ENCODE measurements at places on chromosomes 4 and X. TPM values are rescaled to one million over a fixed set of nuclear protein-coding genes. Genes with fewer than 3 reads are reported as not detected.

SULT1B1 gene
- 0.18 TPM for total RNA-seq

APLN gene
- under 0.01 TPM for total RNA-seq

STATH gene
- not detected for total RNA-seq

GPR82 gene
- total RNA-seq, result not detected

PHF8 gene
- 11.4 TPM for total RNA-seq

GPR119 gene
- not detected for total RNA-seq

C4orf51 gene
- total RNA-seq, result not detected

GUCY1B1 gene
- total RNA-seq, result 2.9 TPM

CTAG2 gene
- total RNA-seq, result 27.1 TPM

GRCh38 chr4:81550388-81550859, 78.7 kb upstream of the RASGEF1B start:
- DNase-seq, result no peak

DNA sequence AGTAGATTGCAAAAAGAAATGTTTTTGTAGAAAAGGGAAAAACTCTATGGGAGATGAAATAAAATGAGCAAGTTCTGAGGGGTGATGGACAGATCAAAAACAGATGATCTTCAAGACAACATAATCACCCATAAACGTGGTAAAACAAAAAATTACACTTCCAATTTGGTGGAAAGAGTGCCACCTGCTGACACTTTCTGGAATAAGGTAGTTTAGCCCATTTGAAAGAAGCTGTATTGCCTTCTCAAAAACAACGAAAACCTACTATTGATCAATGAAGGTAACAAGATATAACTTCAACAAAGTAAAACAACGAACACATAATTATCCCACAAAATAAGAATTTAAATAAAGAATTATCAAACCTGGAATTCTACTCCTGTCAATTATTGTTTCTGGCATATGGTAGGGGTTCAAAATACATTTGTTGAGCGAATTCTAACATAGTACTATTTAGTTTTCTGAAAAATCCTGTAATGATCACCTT, 2.5 kb downstream of the COQ2 start:
- DNase-seq, result peak; percentile 62

DNA sequence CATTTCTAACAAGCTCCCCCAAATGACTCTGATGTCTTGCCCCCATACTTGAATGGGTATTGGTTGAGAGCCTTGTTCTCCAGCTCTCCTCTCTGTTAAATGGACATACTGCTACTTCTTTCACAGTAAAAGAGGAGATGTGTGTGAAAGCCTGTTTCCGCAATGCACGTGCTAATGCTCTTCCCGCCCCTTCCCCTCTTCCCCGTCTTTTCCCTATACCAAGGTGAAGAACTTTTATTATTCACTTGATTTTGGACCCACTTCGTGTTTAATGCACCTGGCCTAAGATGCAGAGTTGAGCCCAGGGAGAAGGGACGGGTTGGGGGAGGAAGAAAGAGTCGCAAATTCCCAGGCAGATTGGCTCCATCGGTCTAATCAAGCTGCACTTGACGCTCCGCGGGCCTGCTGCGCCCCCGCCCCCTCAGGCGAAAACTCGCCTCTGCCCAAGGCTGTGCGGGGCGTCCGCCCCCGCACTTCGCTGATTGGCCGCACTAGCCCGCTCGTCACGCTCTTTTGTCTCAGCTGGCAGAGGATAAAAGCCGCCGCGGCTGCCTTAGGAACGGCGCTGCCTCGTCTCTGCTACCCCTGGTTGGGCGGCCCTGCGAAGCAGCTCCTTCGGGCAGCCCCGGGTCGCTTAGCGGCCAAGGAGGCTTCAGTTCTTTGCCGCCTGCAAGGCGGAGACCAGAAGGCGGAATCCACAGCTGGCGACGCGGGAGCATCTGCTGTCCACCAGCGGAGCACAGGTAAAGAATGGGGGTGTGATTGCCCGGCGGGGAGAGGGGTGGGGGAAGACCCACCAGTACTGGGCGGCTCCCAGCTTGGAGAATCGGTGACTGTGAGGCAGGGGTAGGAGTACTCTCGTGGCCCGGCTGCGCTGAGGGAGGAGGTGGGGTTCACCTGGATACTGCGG, at the start of gene ZCCHC12:
TSS of gene ZCCHC12 (plus strand) at position 562 of the 910 bp plus-strand sequence. CDS start 1,421 bp downstream, outside the sequence.
- DNase-seq, result peak; percentile 37

GRCh38 chr4:36039026-36039425, 205.3 kb downstream of the ARAP2 start:
- no peak for DNase-seq

DNA sequence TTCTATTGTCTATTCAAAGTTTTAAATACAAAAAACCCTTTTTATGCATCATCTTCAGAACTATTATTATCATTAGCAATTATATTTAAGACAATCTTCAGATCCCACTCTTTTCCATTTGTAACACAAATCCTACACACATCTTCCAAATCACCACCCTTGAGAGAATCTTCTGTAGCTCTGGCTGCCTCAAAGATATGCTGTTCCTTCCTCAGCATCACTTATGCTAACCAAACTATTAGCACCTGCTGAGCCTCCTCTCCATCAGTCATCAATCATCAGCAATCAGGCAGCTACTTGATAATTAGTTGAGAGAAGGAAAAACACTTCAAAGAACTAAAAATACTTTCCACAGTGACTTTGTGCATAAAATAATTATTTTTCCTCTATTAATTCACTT, 1082.2 kb downstream of the C4orf33 start:
- no peak for DNase-seq

- DNase-seq, result no peak
These were observed 41.3 kb upstream of the CRMP1 start for GRCh38 chr4:5933996-5934831.

DNA sequence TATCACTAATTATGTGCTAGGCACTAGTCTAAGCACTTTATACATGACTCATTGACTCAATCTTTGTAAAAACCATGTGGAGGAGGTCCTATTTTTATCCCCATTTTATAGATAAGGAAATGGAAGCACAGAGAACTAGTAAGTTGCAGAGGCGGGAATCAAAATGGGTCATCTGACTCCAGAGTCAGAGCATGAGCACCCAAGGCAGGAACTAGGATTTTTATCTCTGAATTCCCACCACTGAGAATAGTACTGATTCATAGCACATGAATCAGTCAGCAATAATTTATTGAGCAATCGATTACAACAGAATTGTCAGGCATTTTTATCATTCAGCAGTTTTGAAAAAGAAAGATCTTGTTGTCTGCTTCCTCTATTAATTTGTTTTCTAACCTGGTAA, 19.3 kb downstream of the SCARB2 start:
- DNase-seq, result peak; percentile 94

DNA sequence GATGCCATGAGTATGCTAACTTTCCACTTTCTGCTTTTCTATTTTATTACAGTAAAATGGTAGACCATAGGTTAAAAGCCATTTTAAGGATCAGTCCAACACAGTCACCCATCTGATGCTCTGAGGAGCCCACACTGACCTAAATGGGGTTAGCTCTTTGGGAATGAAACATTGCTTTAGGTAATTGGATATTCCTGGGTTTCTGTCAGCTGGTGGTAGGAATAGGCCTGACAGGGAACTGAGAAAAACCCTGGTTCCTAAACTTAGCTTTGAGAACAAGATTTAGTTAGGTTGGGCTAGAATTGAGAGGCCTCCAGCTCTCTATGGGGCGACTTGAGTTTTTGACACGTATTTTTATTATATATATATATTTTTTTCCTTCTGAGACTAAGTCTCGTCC, 40.4 kb downstream of the MCUB start:
- no peak for DNase-seq

DNA sequence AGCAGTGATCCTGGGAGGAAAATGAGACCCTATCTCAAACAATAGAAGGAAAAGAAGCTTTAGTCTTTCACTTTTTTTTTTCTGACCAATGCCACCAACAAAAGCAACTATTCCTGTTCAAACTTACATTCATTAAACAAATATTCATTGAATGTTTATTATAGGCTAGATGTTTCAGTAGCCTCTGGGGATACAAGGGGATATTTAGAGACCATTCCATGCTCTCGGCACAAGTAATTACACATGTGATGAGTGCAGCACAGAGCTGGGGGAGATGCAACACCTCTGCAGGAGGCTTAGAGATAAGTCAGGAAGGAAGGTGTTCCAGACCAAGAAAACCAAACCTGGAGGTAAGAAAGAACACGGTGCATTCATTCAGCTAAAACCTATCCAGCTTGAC, 68.3 kb downstream of the PALLD start:
- no peak for DNase-seq

GRCh38 chr4:55356991-55357461, 11.0 kb downstream of the SRD5A3 start:
- DNase-seq, result peak; percentile 44

DNA sequence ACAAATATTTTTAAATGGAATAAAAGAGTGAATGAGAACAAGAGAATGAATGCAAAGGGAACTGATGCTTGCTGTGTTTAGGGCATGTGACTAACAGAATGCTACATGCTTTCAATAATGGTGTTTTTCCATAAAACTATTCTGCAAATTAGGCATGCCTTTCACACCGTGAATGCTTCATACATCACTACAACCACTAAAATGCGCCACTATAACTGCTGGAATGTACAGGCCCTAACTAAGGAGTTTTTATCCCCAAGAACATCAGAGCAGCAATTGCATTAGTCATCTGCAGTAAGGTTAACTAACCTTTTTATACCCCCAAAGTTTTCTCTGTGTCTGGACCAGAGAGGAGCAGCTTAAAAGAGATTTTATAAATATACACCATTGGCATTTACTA, 190.4 kb downstream of the ARAP2 start:
- DNase-seq, result no peak

- peak; percentile 43 for DNase-seq
These were observed 125.1 kb downstream of the FGF16 start for GRCh38 chrX:77572322-77572721.

Data from IMR-90 (cell line).